Ammon's horn (tissue), 1 donor: ENCODE measurements at places on chromosomes 6 and 20.

- DNase-seq = no peak
Measured at GRCh38 chr6:147900247-147900830, 391.8 kb downstream of the SAMD5 start.

DNA sequence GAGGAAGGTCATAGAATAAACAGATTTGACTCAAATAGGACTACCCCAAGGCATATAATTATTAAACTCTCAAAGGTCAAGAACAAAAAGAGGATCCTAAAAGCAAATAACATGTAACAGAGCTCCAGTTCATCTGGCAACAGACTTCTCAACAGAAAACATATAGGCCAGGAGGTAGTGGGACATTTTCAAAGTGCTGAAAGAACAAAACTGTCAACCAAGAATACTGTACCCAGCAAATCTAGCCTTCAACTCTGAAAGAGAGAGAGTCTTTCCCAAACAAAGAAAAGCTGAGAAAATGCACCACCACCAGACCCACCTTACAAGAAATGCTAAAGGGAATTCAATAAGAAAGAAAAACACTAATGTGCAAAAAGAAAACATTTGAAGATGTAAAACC is 11.9 kb downstream of the NQO2 start:
- no peak for DNase-seq

DNA sequence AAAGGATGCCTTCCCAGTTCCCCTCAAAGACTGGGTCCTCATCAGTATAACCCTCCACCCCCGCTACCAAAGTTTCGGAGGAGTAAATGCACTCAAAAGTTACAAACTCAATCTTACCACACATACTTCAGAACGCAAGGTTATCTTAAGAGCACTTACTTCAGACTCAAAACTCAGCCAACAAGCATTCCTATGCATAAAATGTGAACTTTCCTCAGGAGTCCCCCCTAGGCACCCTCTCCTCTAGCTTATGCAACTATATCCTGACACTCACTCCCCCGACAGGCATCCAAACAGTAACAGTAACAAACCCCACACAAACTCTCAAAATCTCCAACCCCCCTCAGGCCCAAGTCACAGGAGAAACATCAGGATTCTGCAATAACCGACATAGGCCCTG is 11.1 kb upstream of the ADTRP start:
- DNase-seq = no peak

- no peak for DNase-seq
Measured at GRCh38 chr20:61404303-61404702, 152.2 kb downstream of the CDH4 start.

DNA sequence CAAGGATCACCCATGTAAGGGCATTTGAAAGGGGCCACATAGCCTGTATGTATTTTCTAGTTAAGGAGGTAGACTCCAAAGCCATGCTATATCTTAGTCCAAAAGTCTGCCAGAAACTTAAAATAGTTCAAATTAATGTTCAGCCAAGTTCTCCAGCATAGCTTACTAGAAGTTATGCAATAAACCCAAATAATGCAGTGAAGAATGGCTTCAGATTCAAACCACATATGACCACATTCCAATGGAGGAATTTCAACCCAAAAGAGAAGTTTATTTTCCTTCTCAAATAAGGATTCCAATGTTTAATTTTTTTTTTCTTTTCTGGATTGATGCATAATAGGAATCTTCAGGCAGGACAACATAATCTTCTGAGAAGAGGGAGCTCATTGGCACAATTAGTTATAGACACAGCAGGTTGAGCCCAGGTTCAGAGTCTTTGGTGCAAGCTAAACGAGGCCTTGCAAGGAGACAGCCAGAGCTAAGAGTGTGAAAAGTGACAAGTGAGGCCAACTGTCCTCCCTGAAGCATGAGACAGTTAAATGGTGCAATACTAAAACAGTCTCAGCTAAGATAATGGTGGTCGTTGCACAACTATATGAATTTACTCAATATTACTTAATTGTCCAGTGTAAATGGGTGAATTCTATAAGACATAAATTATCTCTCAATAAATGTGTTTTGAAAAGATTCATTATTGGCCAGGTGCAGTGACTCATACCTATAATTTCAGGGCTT is 598.8 kb upstream of the CDH4 start:
- DNase-seq = no peak

DNA sequence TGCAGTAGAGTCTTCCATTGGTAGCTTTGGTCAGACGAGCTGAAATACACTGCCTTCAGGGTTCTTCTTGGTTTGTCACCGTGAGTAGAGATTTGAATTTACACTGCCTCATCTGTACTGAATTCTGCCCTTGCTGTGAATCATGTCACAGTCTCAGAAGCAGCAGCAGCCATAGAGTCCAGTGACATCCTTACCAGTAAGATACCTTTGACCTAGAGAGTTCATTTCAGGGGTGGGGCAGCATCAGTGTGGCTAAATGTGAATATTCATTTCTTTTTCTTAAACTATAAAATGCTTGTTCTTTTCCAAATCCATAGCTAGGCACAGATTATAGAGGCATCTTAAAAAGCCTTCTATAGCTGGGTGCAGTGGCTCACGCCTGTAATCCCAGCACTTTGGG is 150.8 kb upstream of the AKAP12 start:
- DNase-seq = no peak

- DNase-seq = no peak
Measured at GRCh38 chr6:90222724-90223198, 73.9 kb downstream of the BACH2 start.
